Activated T-cell treated with anti-CD3 and anti-CD28 coated beads, Interleukin-2, amount 50 U/mL, for 72 hours (primary cell): ENCODE measurements at places on chromosomes 2 and 18. TPM values are rescaled to one million over a fixed set of nuclear protein-coding genes. Genes with fewer than 3 reads are reported as not detected.

DNA sequence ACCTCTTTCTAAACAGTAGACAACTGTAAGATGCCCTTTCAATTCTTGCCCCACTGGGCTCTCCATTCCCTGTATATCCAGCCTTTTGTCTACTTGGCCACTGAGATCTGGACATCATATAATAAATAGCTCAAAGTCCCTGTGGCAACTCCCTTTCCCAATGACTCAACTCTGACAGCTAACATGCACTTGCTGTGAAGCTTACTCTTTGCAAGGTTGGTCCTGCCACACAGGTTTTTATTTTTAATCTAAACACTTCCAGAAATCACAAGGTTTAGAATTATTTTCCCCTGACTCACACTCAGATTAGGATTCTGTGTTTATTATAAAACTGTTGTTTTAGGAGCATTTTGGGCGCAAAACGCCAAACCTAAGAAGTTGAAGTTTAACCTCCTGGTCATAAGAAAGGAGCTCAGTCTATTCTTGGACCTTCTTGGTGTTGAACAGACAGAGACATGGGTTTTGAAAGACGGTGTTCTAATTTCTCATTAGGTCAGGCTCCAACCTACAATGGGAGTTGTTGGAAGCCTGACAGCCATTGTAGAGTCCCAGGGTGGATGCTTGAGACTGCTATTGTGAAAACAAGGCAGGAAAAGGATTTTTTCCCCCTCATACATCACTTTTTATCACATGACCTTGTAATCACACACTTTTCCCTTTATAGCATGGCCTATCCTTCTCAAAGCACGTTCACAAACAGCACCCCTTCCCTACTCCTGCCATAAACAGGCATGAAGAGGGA, 124.7 kb upstream of the SERPINE2 start:
- no peak for DNase-seq
- no peak overlapping the region for H3K4me3 ChIP-seq
- no peak overlapping the region for H3K27ac ChIP-seq
- H3K27me3 ChIP-seq = peaks cover 30% of the 10 kb centered on the region

- no peak overlapping the region for H3K4me3 ChIP-seq
- no peak for DNase-seq
- peaks cover 33% of the 10 kb centered on the region for H3K4me1 ChIP-seq
- H3K27ac ChIP-seq = no peak overlapping the region
Observed at GRCh38 chr2:99468155-99468554, 21.7 kb downstream of the REV1 start.

- DNase-seq = no peak
- H3K36me3 ChIP-seq = peaks cover 23% of the 10 kb centered on the region
- peaks cover 39% of the 10 kb centered on the region for H3K4me1 ChIP-seq
- no peaks in the 10 kb centered on the region for H3K27me3 ChIP-seq
Observed at GRCh38 chr18:79509536-79509930, 113.8 kb downstream of the NFATC1 start.

DNA sequence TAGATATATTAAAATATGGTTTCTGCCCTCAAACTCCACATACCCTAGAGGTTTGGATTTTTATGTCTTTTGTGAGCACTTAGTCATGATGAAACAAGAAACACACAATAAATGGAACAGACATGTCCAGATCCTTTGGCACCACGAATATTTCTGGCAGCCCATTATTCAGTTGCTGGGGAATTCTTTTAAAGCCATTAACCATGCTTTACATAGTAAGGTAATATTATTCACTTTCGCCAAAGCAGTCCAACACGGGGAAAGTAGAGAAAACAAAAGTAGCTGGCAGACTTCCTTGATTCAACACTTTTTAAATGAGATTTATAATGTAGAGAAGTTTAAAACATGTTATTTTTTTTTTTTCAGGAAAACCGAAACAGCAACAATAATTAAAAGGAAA, 235.4 kb downstream of the PIEZO2 start:
- no peak for DNase-seq
- no peaks in the 10 kb centered on the region for H3K27me3 ChIP-seq
- no peak overlapping the region for H3K27ac ChIP-seq
- H3K4me3 ChIP-seq = no peak overlapping the region

- DNase-seq = no peak
- peaks cover 57% of the 10 kb centered on the region for H3K4me1 ChIP-seq
- peak overlapping the region; percentile 2 for H3K4me3 ChIP-seq
- H3K27me3 ChIP-seq = no peaks in the 10 kb centered on the region
Observed at GRCh38 chr2:9590641-9591040, 35.0 kb upstream of the ADAM17 start.

GRCh38 chr18:48952287-48953103, 1.7 kb upstream of the SMAD7 start:
- H3K27ac ChIP-seq = peak overlapping the region; percentile 73
- H3K4me3 ChIP-seq = peak overlapping the region; percentile 97
- peaks cover 12% of the 10 kb centered on the region for H3K36me3 ChIP-seq
- peaks cover 23% of the 10 kb centered on the region for H3K4me1 ChIP-seq
- peaks cover 6% of the 10 kb centered on the region for H3K27me3 ChIP-seq

- H3K4me1 ChIP-seq = no peaks in the 10 kb centered on the region
- no peak overlapping the region for H3K4me3 ChIP-seq
- no peaks in the 10 kb centered on the region for H3K27me3 ChIP-seq
- no peak for DNase-seq
- no peak overlapping the region for H3K27ac ChIP-seq
- no peaks in the 10 kb centered on the region for H3K36me3 ChIP-seq
Observed at GRCh38 chr2:133312038-133312729, 256.1 kb downstream of the NCKAP5 start.

DNA sequence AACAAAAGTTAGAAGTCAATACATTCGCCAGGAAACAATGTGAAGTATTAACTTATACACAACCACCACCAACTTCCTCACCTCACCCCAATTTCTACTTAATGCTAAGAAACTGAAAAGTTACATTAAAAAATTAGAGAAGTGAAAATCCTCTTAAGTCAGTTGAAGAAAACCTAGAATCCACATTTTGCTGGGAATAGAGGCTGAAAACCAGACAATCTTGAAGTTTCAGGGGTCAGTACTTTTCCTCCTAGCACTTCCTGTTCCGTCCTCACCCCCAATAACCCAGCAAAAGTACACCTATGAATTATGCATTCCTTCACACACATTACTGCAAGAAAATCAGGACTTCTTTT, 6.3 kb downstream of the YES1 start:
- peaks cover 2% of the 10 kb centered on the region for H3K36me3 ChIP-seq
- H3K4me1 ChIP-seq = peaks cover 84% of the 10 kb centered on the region
- no peak for DNase-seq

DNA sequence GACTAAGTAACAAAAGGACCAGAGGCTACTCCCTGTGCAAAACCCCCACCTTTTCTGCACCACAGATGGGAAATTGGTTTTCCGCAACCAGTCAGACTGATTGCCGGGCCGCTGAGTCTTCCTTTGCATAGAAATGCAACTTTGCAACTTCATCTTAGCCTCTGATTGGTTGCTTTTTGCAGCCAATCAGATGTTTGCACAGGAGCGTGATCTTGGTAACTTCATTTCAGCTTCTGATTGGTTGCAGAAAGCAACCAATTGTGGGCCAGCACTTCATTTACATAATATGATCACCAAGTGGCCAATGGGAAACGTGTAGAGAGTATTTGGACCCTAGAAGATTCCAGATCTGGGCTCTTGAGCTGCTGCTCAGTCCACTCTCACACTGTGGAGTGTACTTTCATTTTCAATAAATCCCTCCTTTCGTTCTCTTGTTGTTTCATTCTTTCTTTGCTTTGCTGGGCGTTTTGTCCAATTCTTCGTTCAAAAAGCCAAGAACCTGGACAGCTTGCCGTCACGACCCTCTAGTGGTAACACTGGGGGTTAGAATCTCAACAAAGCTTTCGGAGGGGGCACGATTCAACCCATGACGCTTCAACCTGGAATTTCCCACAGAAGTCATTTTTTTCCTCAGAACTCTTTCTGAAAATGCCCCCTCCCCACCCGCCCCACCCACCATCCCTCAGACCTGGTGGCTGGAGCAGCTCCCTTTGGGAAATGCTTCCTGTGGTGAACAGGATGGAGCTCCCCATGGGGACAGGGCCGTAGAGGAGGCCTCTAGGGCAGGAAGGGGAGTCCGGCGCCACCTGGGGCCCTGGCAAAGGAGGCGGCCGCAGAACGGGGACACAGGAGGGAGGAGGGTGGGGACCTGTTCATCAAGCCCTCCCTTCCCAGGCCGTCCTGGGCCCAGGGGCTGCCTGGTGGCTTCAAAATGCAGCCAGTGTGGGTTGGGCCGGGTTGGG, 31.8 kb upstream of the KCNF1 start:
- H3K4me3 ChIP-seq = no peak overlapping the region
- H3K4me1 ChIP-seq = no peaks in the 10 kb centered on the region
- H3K36me3 ChIP-seq = no peaks in the 10 kb centered on the region
- H3K27me3 ChIP-seq = peaks cover 13% of the 10 kb centered on the region
- no peak for DNase-seq

GRCh38 chr2:218431878-218432277, 13.0 kb downstream of the VIL1 start:
- H3K4me3 ChIP-seq = no peak overlapping the region
- no peaks in the 10 kb centered on the region for H3K27me3 ChIP-seq
- no peak overlapping the region for H3K27ac ChIP-seq
- H3K36me3 ChIP-seq = no peaks in the 10 kb centered on the region
- DNase-seq = no peak
- H3K4me1 ChIP-seq = no peaks in the 10 kb centered on the region

GRCh38 chr2:128291161-128291843, 27.4 kb downstream of the HS6ST1 start:
- DNase-seq = no peak
- no peak overlapping the region for H3K4me3 ChIP-seq
- H3K27me3 ChIP-seq = no peaks in the 10 kb centered on the region

DNA sequence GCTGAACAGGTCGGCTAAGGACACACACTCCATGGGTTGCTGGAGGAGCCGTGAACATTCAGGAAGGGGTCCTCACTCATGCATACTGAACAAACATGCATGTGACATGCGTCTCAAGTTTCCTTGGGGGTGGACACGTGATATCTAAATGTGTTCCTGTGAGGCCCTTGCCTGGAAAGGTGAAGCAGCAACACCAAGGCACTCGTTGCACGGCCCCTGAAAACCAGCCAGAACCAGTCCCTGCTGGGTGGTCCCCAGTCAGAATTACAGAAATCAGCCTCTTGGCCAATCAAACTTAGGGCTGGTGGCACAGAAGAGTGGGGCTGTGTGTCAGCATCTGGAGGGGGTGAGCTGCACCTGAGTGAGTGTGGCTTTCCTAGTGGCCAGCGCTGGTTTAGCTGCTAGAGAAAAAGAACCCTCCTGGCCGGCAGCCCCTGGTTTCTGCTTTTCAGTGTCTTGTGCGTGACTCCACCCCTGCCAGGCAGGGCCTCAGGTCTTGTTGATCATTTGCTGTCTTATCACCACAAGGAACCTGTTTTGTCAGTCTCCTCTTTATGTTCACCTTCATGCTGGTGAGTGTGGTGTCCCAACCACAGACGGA, 3.2 kb upstream of the AQP12B start:
- no peaks in the 10 kb centered on the region for H3K36me3 ChIP-seq
- no peak overlapping the region for H3K4me3 ChIP-seq
- H3K27me3 ChIP-seq = no peaks in the 10 kb centered on the region
- H3K27ac ChIP-seq = peak overlapping the region; percentile 33

- peaks cover 10% of the 10 kb centered on the region for H3K4me1 ChIP-seq
- no peak overlapping the region for H3K4me3 ChIP-seq
- H3K27me3 ChIP-seq = peaks cover 12% of the 10 kb centered on the region
- no peak overlapping the region for H3K27ac ChIP-seq
- H3K36me3 ChIP-seq = no peaks in the 10 kb centered on the region
Observed at GRCh38 chr2:42957109-42957860, 164.9 kb upstream of the HAAO start.

DNA sequence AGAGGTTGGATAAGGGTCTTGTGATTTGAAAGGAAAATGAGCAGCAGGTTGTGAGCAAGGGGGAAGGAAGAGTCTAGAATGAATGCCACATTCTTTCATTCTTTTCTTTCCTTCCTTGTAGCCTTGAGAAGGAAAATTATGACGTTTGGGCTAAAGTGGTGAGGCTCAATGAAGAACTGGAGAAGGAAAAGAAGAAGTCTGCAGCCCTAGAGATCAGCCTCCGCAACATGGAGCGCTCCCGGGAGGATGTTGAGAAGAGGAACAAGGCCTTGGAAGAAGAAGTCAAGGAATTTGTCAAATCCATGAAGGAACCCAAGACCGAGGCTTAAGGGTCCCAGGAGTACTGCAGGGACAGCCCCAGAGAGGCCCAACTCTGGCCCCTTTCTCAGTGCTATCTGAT, 45.3 kb downstream of the BMP10 start:
- no peak overlapping the region for H3K4me3 ChIP-seq
- H3K36me3 ChIP-seq = peaks cover 37% of the 10 kb centered on the region
- no peaks in the 10 kb centered on the region for H3K27me3 ChIP-seq
- peaks cover 32% of the 10 kb centered on the region for H3K4me1 ChIP-seq

GRCh38 chr2:61235716-61236115, 73.7 kb downstream of the C2orf74 start:
- no peak for DNase-seq
- no peaks in the 10 kb centered on the region for H3K27me3 ChIP-seq
- no peak overlapping the region for H3K4me3 ChIP-seq

DNA sequence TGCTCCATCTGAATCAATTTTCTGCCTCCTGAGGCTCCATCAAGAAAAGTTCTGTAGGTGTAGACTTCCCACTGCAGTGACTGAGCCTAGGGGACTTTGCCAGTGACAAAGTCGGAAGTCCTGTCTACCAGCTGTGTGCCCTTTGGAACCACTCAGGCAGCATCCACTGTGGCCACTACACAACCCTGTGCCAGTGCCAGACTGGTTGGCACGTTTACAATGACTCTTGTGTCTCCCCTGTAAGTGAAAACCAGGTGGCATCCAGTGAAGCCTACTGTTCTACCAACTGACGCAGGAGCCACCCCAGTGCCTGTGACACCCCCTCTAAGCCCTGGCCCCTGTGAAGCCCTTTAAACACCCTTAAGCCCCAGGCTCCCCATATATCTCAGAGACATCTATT, 132.1 kb upstream of the SERPINE2 start:
- H3K27me3 ChIP-seq = peaks cover 6% of the 10 kb centered on the region
- H3K36me3 ChIP-seq = no peaks in the 10 kb centered on the region
- no peak overlapping the region for H3K27ac ChIP-seq
- DNase-seq = no peak
- no peak overlapping the region for H3K4me3 ChIP-seq

GRCh38 chr2:211132046-211132445, 575.6 kb downstream of the CPS1 start:
- H3K4me1 ChIP-seq = no peaks in the 10 kb centered on the region
- H3K36me3 ChIP-seq = no peaks in the 10 kb centered on the region
- no peak for DNase-seq
- H3K27ac ChIP-seq = no peak overlapping the region

DNA sequence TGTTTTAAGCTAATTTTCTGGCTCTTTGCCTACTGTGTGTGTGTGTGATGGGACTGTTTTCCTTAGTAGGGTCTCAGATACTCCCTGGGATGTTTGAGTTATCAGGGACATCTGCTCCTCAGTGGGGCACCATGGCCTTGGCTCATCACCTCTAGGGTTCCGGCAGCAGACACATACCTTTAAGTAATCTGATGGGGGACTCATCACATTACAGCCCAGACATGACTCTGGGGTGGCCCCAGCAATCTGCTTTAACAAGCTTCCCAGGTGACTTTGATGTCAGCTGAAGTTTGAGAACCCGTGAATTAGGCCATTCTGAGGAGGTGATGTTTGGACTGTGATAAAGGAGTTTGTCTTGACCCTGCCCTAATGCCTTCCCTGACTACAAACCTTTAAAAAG, 38.8 kb downstream of the DDX18 start:
- H3K27ac ChIP-seq = no peak overlapping the region
- no peak for DNase-seq
- peaks cover 2% of the 10 kb centered on the region for H3K36me3 ChIP-seq
- H3K27me3 ChIP-seq = peaks cover 81% of the 10 kb centered on the region
- H3K4me3 ChIP-seq = no peak overlapping the region

MC4R gene
- total RNA-seq = not detected

UPP2 gene
- total RNA-seq = not detected

CFC1 gene
- total RNA-seq = not detected

CCDC68 gene
- not detected for total RNA-seq

VWC2L gene
- not detected for total RNA-seq

RASGRP3 gene
- 3.1 TPM for total RNA-seq

GALNT14 gene
- total RNA-seq = 0.67 TPM

DDX1 gene
- total RNA-seq = 55.8 TPM

IL18RAP gene
- 7.6 TPM for total RNA-seq
